ENCODE measurements at places on chromosomes 6 and 20. TPM values are rescaled to one million over a fixed set of nuclear protein-coding genes. Genes with fewer than 3 reads are reported as not detected.
A peak's percentile ranks its signal among the peaks of the same experiment; 100 is the strongest.

DNA sequence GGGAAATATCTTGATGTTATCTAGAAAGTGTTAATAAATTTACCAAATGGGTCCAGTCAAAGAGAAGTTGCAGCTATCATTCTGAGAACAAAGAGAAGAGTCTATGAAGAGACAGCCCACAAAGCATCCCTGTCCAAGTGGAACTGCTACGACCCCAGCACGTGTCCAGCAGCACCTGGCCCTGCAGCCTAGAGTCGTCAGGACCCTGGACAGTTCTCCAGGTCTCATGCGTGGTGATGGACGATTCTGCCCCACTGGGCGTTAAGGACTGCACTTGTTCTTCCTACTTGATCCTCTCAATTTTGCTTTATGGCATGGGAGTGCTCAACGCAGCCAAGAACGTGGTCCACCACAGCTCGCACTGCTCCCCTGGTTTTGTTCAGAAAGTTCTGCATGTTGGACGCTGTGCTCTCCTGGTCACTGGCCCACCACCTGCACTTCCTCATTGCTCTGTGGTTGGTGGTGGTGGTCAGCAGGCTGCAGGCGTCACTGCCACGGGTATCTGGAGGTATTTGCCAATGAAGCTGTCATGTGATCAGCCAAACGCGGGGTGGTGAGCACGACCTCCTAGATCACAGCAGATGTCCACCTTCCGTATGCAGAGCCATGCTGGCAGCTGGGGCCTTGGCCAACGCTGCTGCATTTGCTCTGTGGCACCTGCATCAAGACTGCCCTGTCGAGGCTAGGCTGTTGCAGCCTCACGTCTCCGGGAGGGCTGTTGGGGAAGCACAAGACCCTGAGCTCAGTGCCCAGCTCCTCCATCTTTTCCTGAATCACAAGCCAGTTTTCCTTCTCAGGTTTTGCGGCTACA lies 356.4 kb downstream of the CDH4 start:
- peak; percentile 46 for DNase-seq

DNA sequence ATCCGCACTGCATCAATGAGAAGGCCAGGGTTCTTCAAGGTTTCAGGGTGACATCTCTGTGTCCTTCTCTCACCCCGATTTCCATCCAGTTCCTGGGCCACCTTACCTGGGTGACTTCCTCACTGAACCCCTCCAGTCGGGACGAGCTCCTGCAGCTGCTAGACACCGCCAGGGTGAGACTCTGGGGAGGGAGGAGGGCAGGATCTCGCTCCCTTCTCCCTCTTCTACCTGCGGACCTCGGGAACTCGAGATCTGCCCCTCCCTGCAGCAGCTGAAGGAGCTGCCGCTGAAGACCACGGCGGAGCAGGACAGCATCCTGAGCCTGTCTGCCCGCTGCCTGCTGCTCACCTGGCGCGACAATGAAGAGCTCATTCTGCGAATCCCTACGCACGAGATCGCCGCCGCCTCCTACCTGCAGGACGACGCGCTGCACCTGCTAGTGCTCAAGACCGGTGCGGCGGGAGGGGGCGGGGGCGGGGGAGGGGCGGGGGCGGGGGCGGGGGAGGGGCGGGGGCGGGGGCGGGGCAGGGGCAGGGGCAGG lies 7.5 kb downstream of the CCM2L start:
- peak; percentile 68 for DNase-seq

The GNAS-AS1 gene
- 1.3 TPM for total RNA-seq

DNA sequence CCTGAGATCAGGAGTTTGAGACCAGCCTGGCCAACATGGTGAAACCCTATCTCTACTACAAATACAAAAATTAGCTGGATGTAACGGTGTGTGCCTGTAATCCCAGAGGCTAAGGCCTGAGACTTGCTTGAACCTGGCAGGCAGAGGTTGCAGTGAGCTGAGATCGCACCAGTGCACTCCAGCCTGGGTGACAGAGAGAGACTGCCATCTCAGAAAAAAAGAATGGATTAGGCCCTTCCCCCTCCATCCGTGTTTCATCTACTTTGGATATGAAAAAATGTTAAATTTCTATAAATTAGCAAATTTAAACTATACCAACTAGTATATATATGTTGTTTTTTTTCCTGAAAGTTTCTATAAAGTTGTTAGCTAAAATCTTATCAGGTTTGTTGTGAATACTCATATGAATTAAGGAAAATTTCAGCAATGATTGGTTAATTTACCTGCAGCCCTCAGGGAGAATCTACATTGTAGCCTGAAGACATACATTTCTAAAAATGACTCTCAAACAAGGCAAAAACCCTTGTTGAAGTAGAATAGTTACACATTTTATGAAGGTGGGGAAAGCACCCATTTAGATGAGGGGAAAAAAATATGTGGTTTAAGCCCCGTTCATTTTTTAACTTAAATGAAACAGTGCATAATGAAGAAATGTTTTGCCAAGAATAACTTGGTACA lies 120.9 kb downstream of the TIAM2 start:
- DNase-seq = no peak

DNA sequence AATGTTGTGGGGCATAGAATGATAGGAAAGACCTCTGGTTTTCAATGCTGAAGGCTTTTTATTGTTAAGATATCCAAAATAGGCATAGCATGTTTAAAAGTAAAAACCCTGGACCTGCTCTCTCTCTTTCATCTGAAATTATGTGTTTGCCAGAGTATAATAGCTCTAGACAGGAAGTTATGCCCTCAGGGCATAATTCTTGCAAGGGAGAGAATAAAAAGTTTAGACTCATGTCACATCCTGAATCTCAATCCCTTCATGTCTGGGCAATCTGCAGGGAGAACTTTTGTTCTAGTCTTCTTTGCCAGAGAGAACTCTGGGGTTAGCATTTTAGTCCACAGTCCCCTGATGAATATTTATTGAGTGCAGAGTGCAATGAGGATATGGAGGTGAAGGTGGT lies 297.3 kb upstream of the FLRT3 start:
- no peak for DNase-seq
